Skeletal muscle tissue (tissue), 5 donors: ENCODE measurements at places on chromosomes 13 and 19. TPM values are rescaled to one million over a fixed set of nuclear protein-coding genes. Genes with fewer than 3 reads are reported as not detected.

Gene PEG3
- 126 TPM for total RNA-seq

Gene CTU1
- total RNA-seq, result 4.2 TPM

Gene CYP2A6
- total RNA-seq, result not detected

Gene KIR3DL2
- total RNA-seq, result not detected

Gene NBEA
- total RNA-seq, result 23.5 TPM

Gene SYDE1
- total RNA-seq, result 7.3 TPM

Gene NTF4
- not detected for total RNA-seq

Gene THAP8
- total RNA-seq, result 2.1 TPM
